Body of pancreas (tissue), 4 donors: ENCODE measurements at places on chromosomes 16 and 17. TPM values are rescaled to one million over a fixed set of nuclear protein-coding genes. Genes with fewer than 3 reads are reported as not detected.
A peak's percentile ranks its signal among the peaks of the same experiment; 100 is the strongest.

BICDL2 gene
- total RNA-seq, result 357 TPM

PERCC1 gene
- total RNA-seq, result not detected

ZNF19 gene
- total RNA-seq, result 3.6 TPM

OMG gene
- 1.8 TPM for total RNA-seq

ST6GALNAC2 gene
- total RNA-seq, result 6.9 TPM

ZNF500 gene
- total RNA-seq, result 7.5 TPM

P2RX5 gene
- 0.52 TPM for total RNA-seq

CORO1A gene
- total RNA-seq, result 8.2 TPM

ACSM2A gene
- total RNA-seq, result not detected

C16orf89 gene
- total RNA-seq, result 17.1 TPM

MYH2 gene
- total RNA-seq, result not detected

- H3K4me3 ChIP-seq, result no peak overlapping the region
- no peaks in the 10 kb centered on the region for H3K36me3 ChIP-seq
- H3K27me3 ChIP-seq, result no peaks in the 10 kb centered on the region
- no peak for DNase-seq
Measured at GRCh38 chr16:24984903-24985675, 30.1 kb downstream of the ARHGAP17 start.

DNA sequence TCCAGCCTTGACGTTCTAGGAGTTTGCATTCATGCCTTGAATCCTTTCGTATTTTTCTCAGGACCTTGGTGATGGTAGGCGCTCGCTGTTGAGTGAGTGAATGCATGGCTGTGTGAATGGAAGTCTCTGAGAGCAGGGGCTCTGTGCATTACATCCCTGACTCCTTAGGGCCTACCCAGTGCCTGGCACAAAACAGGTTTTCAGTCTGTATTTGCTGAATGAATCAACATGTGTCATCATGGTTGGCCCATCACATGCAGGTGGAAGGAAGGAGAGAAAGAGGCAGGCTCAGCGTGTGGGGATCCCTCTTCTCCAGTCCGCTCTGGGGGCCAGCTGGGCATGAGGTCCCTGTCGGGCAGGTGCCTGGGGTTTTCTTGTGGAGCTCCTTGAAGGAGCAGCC is 8.7 kb downstream of the RAP1GAP2 start:
- no peak for DNase-seq
- no peak overlapping the region for H3K27ac ChIP-seq
- H3K27me3 ChIP-seq, result no peaks in the 10 kb centered on the region
- H3K4me1 ChIP-seq, result no peaks in the 10 kb centered on the region
- H3K4me3 ChIP-seq, result no peak overlapping the region
- no peaks in the 10 kb centered on the region for H3K36me3 ChIP-seq

DNA sequence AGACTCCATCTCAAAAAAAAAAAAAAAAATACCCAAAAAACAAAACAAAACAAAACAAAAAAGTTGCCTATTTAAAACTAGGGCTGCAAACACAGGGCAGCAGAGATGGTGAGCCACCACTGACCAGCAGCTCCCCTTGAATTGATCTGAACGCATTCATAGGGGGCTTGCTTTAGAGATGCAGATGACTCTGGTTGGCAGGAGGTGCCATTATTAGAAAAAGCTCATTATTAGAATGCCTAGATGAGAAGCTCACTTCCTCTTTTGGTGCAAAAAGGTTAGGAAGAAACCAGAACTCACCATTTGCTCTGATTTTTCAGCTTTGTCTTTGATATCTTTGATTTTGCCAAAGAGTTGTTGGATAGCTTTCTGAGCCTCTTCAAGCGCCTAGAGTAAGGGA is 53.1 kb downstream of the VPS53 start:
- no peaks in the 10 kb centered on the region for H3K36me3 ChIP-seq
- H3K4me3 ChIP-seq, result no peak overlapping the region
- DNase-seq, result no peak
- no peaks in the 10 kb centered on the region for H3K4me1 ChIP-seq
- H3K27me3 ChIP-seq, result no peaks in the 10 kb centered on the region

- H3K27ac ChIP-seq, result no peak overlapping the region
- no peak overlapping the region for H3K4me3 ChIP-seq
- H3K27me3 ChIP-seq, result no peaks in the 10 kb centered on the region
Measured at GRCh38 chr17:12618557-12618956, 47.1 kb upstream of the MYOCD start.

- no peaks in the 10 kb centered on the region for H3K27me3 ChIP-seq
- H3K27ac ChIP-seq, result peak overlapping the region; percentile 52
- no peaks in the 10 kb centered on the region for H3K36me3 ChIP-seq
- H3K4me3 ChIP-seq, result no peak overlapping the region
- H3K4me1 ChIP-seq, result peaks cover 19% of the 10 kb centered on the region
Measured at GRCh38 chr17:80064696-80065095, 28.3 kb downstream of the CCDC40 start.

- H3K36me3 ChIP-seq, result no peaks in the 10 kb centered on the region
- no peak overlapping the region for H3K4me3 ChIP-seq
- H3K27me3 ChIP-seq, result no peaks in the 10 kb centered on the region
- H3K27ac ChIP-seq, result no peak overlapping the region
- no peaks in the 10 kb centered on the region for H3K4me1 ChIP-seq
Measured at GRCh38 chr17:13736916-13737315, 135.2 kb upstream of the HS3ST3A1 start.

DNA sequence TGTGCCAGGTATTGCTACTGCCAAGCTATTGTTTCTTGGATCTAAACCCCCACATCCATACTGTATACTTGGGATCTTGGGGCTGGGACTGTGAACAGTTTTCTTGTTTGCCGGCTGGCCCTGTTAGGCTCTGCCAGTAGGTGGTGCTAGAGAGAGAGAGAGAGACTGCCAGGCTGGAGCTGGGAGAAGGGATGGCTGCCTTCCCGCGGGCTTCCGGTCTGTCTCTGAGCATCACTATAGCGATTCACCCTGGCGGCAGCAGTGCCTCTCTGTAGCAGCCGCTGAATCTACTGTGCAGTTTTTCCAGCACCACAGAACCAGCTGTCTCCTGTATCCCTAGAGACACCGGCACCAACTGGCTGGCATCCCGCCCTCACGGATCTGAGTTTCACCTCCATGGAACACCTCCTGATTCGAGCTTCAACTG is 201.2 kb downstream of the UTP18 start:
- H3K27me3 ChIP-seq, result no peaks in the 10 kb centered on the region
- no peak overlapping the region for H3K4me3 ChIP-seq
- no peaks in the 10 kb centered on the region for H3K4me1 ChIP-seq
- DNase-seq, result peak; percentile 64
- H3K27ac ChIP-seq, result no peak overlapping the region

DNA sequence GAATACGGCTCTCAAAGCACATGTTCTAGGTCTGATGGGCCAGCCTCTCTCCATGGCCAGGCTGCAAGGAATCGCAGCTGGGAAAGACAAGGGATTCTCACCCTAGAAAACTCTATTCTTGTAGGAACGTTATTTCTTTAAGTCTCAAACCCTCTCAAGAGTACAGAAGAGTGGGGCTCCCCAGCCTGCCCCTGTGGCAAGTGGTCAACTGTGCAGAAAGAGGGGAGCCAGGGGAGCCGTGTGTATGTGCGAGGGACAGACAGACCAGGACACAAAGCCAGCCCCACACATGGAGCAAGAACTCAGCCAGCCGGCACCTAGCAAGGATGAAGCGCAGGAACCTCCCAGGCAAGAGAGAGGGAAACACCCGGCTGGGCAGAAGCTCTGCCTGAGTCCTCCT is 16.4 kb downstream of the KIFC3 start:
- peak overlapping the region; percentile 35 for H3K27ac ChIP-seq
- no peaks in the 10 kb centered on the region for H3K36me3 ChIP-seq
- no peak for DNase-seq
- no peaks in the 10 kb centered on the region for H3K27me3 ChIP-seq
- H3K4me3 ChIP-seq, result no peak overlapping the region
- H3K4me1 ChIP-seq, result peaks cover 29% of the 10 kb centered on the region

GRCh38 chr17:42005166-42005565 is 12.1 kb downstream of the DNAJC7 start:
- H3K4me3 ChIP-seq, result no peak overlapping the region
- no peaks in the 10 kb centered on the region for H3K36me3 ChIP-seq
- H3K27ac ChIP-seq, result no peak overlapping the region
- no peaks in the 10 kb centered on the region for H3K27me3 ChIP-seq

GRCh38 chr17:32174889-32175288 is 32.6 kb downstream of the RHOT1 start:
- H3K36me3 ChIP-seq, result peaks cover 14% of the 10 kb centered on the region
- H3K27ac ChIP-seq, result no peak overlapping the region
- H3K4me3 ChIP-seq, result no peak overlapping the region
- no peaks in the 10 kb centered on the region for H3K4me1 ChIP-seq
- no peaks in the 10 kb centered on the region for H3K27me3 ChIP-seq

- no peaks in the 10 kb centered on the region for H3K27me3 ChIP-seq
- no peak overlapping the region for H3K27ac ChIP-seq
- no peaks in the 10 kb centered on the region for H3K4me1 ChIP-seq
- no peaks in the 10 kb centered on the region for H3K36me3 ChIP-seq
Measured at GRCh38 chr16:73308771-73309170, 260.8 kb upstream of the ZFHX3 start.

GRCh38 chr16:3612510-3613466 is 1.4 kb upstream of the SLX4 start:
- H3K27me3 ChIP-seq, result no peaks in the 10 kb centered on the region
- peaks cover 28% of the 10 kb centered on the region for H3K4me1 ChIP-seq
- H3K4me3 ChIP-seq, result no peak overlapping the region
- H3K36me3 ChIP-seq, result no peaks in the 10 kb centered on the region
- H3K27ac ChIP-seq, result no peak overlapping the region

- no peaks in the 10 kb centered on the region for H3K27me3 ChIP-seq
- peaks cover 24% of the 10 kb centered on the region for H3K4me1 ChIP-seq
- no peak overlapping the region for H3K4me3 ChIP-seq
- H3K36me3 ChIP-seq, result no peaks in the 10 kb centered on the region
- H3K27ac ChIP-seq, result no peak overlapping the region
- no peak for DNase-seq
Measured at GRCh38 chr17:39678340-39679116, 9.3 kb downstream of the PGAP3 start.

- no peaks in the 10 kb centered on the region for H3K27me3 ChIP-seq
- H3K36me3 ChIP-seq, result no peaks in the 10 kb centered on the region
- DNase-seq, result peak; percentile 39
- H3K27ac ChIP-seq, result peak overlapping the region; percentile 60
Measured at GRCh38 chr17:67421869-67422273, 44.8 kb downstream of the PITPNC1 start.

GRCh38 chr17:14340857-14341754 is 40.2 kb downstream of the HS3ST3B1 start:
- H3K36me3 ChIP-seq, result no peaks in the 10 kb centered on the region
- H3K27ac ChIP-seq, result no peak overlapping the region
- no peak overlapping the region for H3K4me3 ChIP-seq
- DNase-seq, result no peak
- H3K27me3 ChIP-seq, result no peaks in the 10 kb centered on the region

GRCh38 chr16:12417030-12417814 is 386.5 kb downstream of the CPPED1 start:
- H3K4me3 ChIP-seq, result no peak overlapping the region
- H3K27me3 ChIP-seq, result no peaks in the 10 kb centered on the region
- H3K36me3 ChIP-seq, result no peaks in the 10 kb centered on the region
- no peaks in the 10 kb centered on the region for H3K4me1 ChIP-seq

GRCh38 chr16:2155977-2156848 is 631 bp downstream of the TRAF7 start:
- H3K4me3 ChIP-seq, result peak overlapping the region; percentile 47
- peaks cover 67% of the 10 kb centered on the region for H3K4me1 ChIP-seq
- H3K36me3 ChIP-seq, result no peaks in the 10 kb centered on the region
- peak; percentile 41 for DNase-seq

- DNase-seq, result no peak
- no peaks in the 10 kb centered on the region for H3K36me3 ChIP-seq
- H3K4me3 ChIP-seq, result no peak overlapping the region
- no peak overlapping the region for H3K27ac ChIP-seq
Measured at GRCh38 chr17:55121268-55121667, 143.5 kb upstream of the HLF start.

DNA sequence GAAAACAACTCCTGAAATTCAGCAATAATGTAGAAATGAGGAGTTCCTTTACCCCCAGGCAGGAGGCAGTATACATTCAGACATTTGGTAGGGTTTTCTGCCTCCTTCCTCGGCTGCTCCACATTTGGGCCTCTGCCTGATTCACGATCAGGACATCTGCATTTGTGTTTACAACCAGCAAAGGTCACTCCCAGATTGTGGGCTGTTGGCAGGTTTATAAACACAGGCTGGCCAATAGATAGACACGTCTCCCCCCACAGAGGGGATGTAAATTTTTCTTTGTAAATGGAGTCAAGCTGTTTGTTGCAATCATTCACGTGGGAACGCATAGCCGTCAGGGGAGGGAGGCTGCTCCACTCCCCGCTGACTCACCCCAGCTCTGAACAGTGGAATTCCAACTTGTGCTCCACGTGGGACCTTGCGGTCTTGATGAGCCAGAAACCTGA is 252.1 kb upstream of the N4BP1 start:
- no peak for DNase-seq
- H3K4me1 ChIP-seq, result no peaks in the 10 kb centered on the region
- H3K27ac ChIP-seq, result no peak overlapping the region
- H3K4me3 ChIP-seq, result no peak overlapping the region

- peak; percentile 67 for DNase-seq
- H3K36me3 ChIP-seq, result no peaks in the 10 kb centered on the region
- H3K4me3 ChIP-seq, result no peak overlapping the region
- no peaks in the 10 kb centered on the region for H3K27me3 ChIP-seq
- no peaks in the 10 kb centered on the region for H3K4me1 ChIP-seq
Measured at GRCh38 chr17:73710095-73710592, 65.9 kb upstream of the SDK2 start.

DNA sequence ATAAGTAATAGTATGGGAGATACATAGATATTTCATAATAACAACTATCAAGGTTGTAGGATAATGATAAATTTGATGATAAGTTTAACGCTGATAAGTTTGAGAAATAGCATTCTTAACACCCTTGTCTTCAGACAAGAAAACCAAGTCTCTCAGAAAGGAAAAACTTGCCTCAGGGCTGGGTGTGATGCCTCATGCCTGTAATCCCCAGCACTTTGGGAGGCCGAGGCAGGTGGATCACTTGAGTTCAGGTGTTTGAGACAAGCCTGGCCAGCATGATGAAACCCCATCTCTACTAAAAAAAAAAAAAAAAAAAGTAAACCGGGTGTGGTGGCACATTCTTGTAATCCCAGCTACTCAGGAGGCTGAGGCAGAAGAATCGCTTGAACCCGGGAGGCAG is 90.7 kb downstream of the SHISA9 start:
- no peak overlapping the region for H3K4me3 ChIP-seq
- H3K4me1 ChIP-seq, result no peaks in the 10 kb centered on the region
- H3K36me3 ChIP-seq, result no peaks in the 10 kb centered on the region
- H3K27me3 ChIP-seq, result no peaks in the 10 kb centered on the region
- DNase-seq, result no peak

DNA sequence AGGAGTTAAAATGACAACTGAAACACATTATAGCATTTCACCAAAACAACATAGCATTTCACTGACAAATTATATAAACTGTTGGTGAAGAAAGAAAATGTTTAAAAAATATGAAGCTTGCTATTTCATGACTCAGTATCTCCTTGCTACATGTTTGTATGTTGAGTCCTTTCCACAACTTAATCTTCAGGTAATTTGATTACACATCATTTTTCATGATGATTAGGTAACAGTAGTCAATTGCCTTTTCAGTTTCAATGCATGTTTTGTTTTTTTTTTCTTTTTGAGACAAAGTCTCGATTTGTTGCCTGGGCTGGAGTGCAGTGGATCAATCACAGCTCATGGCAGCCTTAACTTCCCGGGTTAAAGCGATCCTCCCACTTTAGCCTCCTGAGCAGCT is 177.8 kb upstream of the PMFBP1 start:
- DNase-seq, result no peak
- no peak overlapping the region for H3K27ac ChIP-seq
- no peaks in the 10 kb centered on the region for H3K27me3 ChIP-seq
- no peak overlapping the region for H3K4me3 ChIP-seq
- H3K36me3 ChIP-seq, result no peaks in the 10 kb centered on the region

- H3K27ac ChIP-seq, result peak overlapping the region; percentile 85
- no peaks in the 10 kb centered on the region for H3K36me3 ChIP-seq
- DNase-seq, result peak; percentile 83
- peaks cover 57% of the 10 kb centered on the region for H3K4me1 ChIP-seq
Measured at GRCh38 chr17:64056269-64057005, 36.0 kb upstream of the ICAM2 start.
